ENCODE measurements at places on chromosomes 16 and 17.

DNA sequence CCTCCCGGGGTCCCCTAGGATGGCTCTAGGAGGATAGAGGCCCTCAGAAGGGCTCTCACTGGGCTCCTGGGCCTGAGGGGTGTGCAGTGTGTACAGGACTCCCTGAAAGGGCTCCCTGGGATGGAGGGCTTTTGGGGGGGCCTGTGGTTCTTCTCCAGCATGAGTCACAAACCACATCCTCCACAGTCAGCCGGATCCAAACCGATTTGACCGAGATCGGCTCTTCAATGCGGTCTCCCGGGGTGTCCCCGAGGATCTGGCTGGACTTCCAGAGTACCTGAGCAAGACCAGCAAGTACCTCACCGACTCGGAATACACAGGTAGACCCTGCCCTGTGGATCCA is 4.5 kb downstream of the TRPV2 start:
- no peak for DNase-seq

DNA sequence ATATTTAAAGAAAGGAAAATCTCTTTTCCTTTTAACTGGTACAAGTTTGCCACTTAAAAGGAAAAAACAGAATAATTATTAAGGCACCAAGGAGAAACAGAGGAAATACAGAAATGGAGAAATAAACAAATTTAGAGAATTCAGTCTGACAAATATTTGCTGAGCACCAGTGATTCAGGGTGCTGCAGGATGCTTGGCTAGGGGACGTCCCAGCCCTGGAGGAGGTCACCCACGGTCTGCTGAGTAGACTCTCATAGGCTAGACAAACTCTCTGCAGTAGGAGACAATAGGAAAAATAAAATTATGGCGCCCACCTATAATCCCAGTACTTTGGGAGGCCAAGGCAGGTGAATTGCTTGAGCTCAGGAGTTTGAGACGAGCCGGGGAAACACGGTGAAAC is 15.9 kb downstream of the C1QTNF1 start:
- DNase-seq: no peak

DNA sequence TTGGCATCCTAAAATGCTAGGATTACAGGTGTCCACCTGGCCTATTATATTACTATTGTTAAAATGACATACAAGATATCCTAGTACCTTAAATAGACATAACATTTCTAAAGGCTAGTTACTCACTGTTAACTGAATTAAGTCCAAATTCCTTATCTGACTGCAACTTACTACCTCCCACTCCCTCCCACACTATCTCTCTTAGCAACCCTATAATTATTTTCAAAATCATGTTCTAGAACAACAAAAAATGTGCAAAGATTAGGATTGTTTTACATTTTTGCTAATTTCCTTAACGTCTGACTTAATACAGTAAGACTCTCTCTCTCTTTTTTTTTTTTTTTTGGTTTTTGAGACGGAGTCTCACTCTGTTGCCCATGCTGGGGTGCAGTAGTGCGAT is 2.2 kb upstream of the ATF7IP2 start:
- no peak for DNase-seq

DNA sequence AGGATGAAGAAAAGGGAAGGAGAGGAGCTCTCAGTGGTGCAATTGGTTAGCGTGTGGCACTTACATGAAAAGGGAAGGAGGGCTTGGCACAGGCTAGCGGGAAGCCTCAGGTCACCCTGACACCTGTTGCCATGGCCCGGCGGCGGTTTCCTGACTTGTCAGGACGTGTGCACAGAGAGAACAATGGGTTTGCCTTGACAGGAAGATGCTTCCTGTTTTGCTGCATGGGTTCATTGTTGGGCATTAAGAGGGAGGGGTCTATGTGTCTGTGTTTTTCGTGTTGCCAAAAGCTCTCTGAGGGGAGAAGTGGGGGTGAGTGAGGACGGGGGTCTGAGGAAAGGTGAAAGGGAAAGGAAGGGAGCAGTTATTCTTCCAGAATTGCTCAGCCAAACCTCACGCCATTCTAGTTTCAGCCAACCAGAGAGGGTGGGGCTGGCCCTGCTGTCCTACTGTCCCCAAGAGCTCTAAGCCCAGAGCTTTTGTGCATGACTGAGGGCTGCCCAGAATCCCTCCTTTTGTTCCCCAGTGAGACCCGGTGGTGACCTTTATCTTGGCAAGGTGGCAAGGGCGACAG is 17.1 kb upstream of the CCR7 start:
- DNase-seq: no peak

GRCh38 chr16:28163699-28164098 is 48.1 kb downstream of the XPO6 start:
- DNase-seq: no peak

GRCh38 chr17:37430051-37430627 is 23.5 kb downstream of the TADA2A start:
- no peak for DNase-seq

DNA sequence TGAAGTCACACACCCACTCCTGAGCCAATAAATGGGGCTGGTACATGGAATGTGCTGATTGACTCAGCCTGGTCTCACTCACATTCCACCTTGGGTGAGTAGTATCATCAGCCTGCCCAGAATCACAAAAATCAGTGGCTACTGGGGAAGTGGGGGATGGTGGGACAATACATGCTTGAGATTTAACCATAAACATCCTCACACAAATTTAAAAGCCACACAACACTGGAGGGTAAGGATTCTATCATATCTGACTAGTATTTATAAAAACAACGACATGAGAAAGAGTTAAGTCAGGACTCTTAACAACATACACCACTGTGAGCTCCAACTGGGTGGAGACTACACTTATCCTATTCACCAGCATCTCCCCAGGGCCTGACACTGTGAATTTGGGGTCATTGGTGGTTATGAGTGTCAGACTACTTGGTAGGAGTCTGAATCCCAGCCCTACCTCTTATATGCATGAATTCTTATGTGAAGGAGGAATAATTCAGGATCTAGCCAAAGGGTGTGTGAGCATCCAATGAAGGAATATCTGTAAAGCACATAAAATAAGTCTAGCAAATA is 26.0 kb upstream of the IRX6 start:
- no peak for DNase-seq

GRCh38 chr17:65885541-65886312 is 306.2 kb downstream of the CEP112 start:
- DNase-seq: no peak

GRCh38 chr17:27257031-27257357 is 36.9 kb upstream of the WSB1 start:
- no peak for DNase-seq

GRCh38 chr17:42855048-42855596 is 4.1 kb downstream of the AOC3 start:
- DNase-seq: no peak

GRCh38 chr17:20010099-20010863 is 1.1 kb downstream of the SPECC1 start:
- DNase-seq: peak; percentile 53

DNA sequence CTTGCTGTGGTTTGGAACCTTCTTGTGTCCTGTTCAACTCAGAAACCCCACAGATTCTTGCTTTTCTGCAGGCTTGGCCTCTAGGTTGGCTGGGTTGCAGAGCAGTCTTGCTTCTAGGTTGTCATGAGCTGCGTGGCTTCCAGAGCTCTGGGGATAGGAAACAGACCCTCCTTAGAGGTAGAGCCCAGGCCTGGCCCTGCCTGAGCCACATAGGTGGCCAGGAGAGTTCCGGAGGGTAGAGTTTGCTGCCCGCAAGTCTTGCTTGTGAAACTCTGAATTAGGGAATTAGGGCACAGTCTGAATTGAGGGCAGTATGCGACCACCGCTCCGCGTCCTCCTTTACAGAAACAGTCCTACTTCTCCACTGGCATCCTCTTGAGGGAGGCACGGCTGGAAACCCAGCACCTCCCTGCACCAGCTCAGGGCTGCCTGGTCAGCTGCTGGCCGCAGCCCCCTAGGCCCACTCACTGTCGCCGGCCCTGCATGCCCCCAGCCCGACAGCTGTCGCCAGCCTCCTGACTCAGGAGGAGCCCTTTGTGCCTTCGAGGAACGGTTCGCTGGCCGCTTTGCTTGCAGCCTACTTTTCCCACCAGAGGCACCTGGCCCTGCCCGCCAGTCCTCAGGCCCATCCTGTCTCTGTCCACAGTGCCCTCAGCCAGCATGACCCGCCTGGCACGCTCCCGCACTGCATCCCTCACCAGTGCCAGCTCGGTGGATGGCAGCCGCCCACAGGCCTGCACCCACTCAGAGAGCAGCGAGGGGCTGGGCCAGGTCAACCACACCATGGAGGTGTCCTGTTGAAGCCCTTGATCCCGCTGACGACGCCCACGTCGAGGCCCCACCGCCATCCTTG is 4.3 kb upstream of the SETD6 start:
- no peak for DNase-seq

DNA sequence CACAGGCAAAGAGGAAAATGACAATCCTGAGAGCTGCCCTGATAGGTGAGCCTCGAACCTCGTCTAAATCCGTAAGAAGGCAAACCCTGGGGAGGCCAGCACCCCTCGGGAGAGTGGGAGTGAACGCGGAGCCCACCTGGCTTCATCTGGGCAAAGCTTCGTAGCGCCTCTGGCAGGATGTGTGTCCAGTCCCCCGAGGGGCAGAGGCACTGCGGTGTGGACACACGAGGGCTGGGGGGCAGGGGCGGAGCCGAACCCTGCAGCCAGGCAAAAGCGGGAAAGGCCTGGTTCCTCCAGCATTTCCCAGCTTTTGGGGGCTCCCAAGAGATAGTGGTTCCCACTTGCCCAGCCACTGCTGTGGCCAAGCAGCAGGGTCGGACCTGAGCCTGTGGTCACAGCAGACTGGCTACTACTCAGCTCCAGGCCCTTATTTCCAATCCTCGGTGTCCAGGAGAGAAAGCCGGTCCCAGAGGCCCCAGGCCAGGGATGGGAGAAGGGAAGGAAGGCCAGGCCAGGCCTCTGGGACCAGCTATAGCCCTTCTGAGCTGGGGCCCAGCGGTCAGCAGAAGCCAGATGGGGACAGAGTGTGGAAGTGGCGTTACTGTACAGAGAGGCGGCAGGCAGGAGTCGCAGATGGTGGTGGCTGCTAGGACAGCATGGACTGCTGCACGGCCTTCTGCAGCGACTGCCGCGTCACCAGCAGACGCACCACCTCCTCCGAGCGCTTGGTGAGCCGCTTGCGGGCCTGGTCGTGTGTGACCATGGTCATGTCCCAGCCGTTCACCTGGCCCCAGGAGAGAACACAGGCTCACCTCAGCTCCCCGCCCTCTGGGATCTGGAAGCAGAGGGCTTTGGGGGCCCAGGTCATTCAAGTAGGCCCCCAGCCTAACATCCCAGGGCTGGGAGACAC is 5.0 kb downstream of the TAX1BP3 start:
- DNase-seq: no peak

- no peak for DNase-seq
Observed at GRCh38 chr17:79414063-79414792, 196.6 kb downstream of the RBFOX3 start.

DNA sequence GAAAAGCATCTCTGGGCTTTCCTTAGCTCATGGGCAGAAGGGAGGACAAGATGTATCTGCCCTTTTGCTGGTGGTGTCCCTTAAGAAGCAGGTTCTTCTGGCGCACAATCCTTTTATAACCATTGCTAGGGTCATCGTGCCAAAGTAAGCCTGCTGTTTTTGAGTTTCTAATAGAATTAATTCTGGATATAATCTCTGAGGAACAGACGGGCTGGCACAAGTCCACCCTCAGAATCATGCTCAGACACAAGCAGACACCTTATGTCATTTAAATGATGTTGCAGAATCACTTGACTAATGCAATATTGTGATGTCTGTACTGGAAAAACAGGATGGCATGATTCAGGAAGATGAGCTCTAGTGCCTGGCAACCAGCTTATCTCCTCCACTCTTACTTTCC is 18.8 kb upstream of the MMD start:
- DNase-seq: no peak

DNA sequence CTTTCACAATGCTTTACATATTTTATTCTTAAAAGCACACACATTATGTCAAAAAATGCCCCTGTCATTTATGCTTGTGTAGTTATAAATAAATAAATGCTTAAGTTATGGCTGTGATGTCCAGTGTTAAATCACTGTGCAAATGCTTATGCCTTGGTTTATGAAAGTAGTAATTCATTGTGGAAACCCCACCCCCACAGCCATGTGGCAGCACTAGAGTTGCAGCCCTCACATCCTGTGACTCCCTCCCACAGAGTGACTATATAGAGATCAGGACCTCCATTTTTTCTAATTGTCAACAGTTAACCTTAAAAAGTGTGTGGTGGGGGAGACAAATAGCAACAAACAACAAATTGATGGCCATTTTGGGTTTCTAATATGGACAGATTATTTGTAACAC is 2.4 kb downstream of the SKAP1 start:
- DNase-seq: no peak

DNA sequence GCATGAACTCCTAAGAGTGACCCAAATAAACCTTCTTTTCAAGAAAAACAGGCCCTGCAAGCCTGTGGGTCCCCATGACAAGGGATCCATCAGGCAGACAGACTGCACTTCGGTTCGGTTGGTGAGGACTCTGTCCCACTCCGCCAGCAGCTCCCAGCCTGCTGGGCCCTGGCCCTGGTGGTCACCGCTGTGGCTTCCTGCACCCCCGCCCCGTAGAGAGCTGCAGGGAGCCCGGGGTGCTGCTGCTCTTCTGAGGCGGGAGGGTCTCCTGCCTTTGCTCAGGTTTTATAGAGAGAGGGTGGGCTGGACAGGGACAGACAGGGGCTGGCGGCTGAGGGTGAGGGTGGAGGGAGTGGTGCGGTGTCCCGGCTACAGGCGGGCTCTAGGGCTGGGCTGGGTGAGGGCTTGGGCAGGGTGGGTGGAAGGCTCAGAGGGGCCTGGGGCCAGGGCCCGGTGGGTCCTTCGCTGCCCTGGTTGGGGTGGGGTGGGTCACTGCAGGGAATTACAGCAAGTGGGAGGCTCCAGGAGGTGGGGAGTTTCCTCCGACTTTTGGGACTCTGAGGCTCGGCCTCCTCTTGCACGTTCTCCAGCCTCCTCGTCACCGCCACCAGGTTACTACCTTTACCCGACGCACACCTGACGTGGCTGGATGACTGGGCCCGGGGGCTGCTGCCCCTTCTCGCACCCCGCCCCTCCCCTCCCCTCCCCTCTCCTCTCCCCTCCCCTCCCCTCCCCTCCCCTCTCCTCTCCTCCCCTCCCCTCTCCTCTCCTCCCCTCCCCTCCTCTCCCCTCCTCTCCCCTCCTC is 90.2 kb upstream of the CBX4 start:
- DNase-seq: no peak

GRCh38 chr16:84583995-84584394 is 33.9 kb downstream of the COTL1 start:
- no peak for DNase-seq

Measured in HEK293T (cell line).